ENCODE measurements at places on chromosomes 12 and 14.
A peak's percentile ranks its signal among the peaks of the same experiment; 100 is the strongest.

- DNase-seq: no peak
These were observed 178.2 kb downstream of the RMST start for GRCh38 chr12:97640826-97641225.

DNA sequence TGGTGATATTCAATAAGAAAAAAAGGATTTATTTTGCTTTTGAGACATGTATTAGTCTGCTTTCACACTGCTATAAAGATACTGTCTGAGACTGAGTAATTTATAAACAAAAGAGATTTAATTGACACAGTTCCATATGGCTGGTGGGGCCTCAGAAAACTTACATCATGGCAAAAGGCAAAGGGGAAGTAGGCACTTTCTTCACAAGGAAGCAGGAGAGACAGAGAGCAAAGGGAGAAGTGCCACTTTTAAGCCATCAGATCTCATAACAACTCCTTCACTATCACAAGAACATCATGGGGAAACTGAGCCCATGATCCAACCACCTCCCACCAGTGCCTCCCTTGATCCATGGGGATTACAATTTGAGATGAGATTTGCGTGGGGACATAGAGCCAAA lies 43.9 kb downstream of the BHLHE41 start:
- no peak for DNase-seq

GRCh38 chr12:66036317-66036716 lies 94.2 kb downstream of the LLPH start:
- peak; percentile 97 for DNase-seq

DNA sequence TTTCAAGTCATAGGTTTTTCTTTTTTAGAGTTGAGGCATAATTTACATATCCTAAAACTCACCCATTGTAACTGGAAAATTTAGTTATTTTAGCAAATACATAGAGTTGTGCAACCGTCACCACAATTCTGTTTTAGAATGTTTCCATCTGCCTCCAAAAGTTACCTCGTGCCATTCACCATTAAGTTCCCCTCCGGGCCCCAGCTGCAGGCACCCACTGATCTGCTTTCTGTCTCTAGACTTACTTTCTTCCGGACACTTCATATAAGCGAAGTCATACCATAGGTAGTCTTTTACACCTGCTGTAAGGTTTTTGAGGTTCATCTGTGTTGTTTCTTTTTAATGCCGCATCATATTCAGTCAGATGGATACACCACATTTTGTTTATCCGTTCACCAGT lies 28.7 kb downstream of the PPP2R5C start:
- DNase-seq: no peak

DNA sequence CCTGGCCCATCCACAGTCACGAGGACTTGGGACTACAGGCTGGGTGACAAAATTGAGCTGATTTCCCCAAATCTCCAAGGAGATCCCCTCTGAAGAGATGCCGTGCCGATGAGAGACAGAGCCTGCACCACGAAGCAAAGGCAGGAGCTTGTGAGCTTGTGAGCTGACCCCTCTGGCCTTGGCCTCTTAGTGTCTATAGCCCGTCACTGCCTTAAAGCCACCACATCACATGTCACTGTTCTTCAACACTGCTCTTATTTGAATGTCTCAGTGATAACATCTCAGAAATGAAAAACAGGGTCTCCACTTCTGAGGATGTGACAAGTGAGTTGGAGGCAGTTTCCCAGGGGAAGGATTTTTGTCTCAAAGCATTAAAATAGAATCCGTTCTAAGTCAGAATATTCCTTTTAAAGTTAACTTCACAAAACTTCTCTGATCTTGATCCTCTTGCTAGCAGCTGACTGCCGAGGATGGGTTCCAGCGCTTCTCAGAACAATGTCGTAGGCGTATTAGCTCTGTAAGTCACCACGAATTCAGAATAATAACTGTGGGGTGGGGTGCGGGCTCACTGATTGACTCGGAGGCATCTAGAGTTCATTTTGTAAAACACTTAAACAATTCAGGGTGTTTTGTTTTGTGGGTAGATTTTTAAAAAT lies 37.5 kb downstream of the CHST11 start:
- no peak for DNase-seq

Measured in RKO (cell line).